ENCODE measurements at places on chromosomes 2 and 18. TPM values are rescaled to one million over a fixed set of nuclear protein-coding genes. Genes with fewer than 3 reads are reported as not detected.

The ASPRV1 gene
- polyA plus RNA-seq = 0.20 TPM

The MARCO gene
- polyA plus RNA-seq = 0.22 TPM

The KCTD18 gene
- 7.4 TPM for polyA plus RNA-seq

The ZNF396 gene
- polyA plus RNA-seq = 0.36 TPM

The CHN1 gene
- 0.47 TPM for polyA plus RNA-seq

The CDK5R2 gene
- not detected for polyA plus RNA-seq

The STK11IP gene
- 16.2 TPM for polyA plus RNA-seq

The SERPINB13 gene
- polyA plus RNA-seq = 2.7 TPM

The NPPC gene
- polyA plus RNA-seq = not detected

The CRIM1 gene
- 19.3 TPM for polyA plus RNA-seq

The RALBP1 gene
- 33.8 TPM for polyA plus RNA-seq

The ERBB4 gene
- not detected for polyA plus RNA-seq

The SNORC gene
- polyA plus RNA-seq = 0.63 TPM

The ABCB11 gene
- polyA plus RNA-seq = not detected

The LRP1B gene
- polyA plus RNA-seq = not detected

The GPR35 gene
- 0.03 TPM for polyA plus RNA-seq

The GREB1L gene
- polyA plus RNA-seq = 1.2 TPM

The MAT2A gene
- polyA plus RNA-seq = 105 TPM

The EGR4 gene
- polyA plus RNA-seq = not detected

The KANSL1L gene
- 0.57 TPM for polyA plus RNA-seq

The PROKR1 gene
- polyA plus RNA-seq = not detected

The PRKAG3 gene
- polyA plus RNA-seq = not detected

The BCL2 gene
- polyA plus RNA-seq = 0.69 TPM

The SLC35G4 gene
- polyA plus RNA-seq = not detected

The MATN3 gene
- 1.2 TPM for polyA plus RNA-seq

The PSMA8 gene
- polyA plus RNA-seq = not detected

The TEX44 gene
- polyA plus RNA-seq = not detected

The ALPG gene
- not detected for polyA plus RNA-seq

The ITGA4 gene
- polyA plus RNA-seq = 0.26 TPM

The LONRF2 gene
- polyA plus RNA-seq = not detected

The COL5A2 gene
- polyA plus RNA-seq = 4.8 TPM

The FSHR gene
- polyA plus RNA-seq = not detected

The SLC25A52 gene
- polyA plus RNA-seq = not detected

The SEH1L gene
- 22.4 TPM for polyA plus RNA-seq

The CFAP65 gene
- not detected for polyA plus RNA-seq

The HMSD gene
- 10.7 TPM for polyA plus RNA-seq

The KDSR gene
- 36.9 TPM for polyA plus RNA-seq

The ZNF2 gene
- polyA plus RNA-seq = 1.4 TPM

The SPATS2L gene
- 81.8 TPM for polyA plus RNA-seq

The PTPRM gene
- polyA plus RNA-seq = 6.2 TPM

The TUBA3E gene
- not detected for polyA plus RNA-seq

The CNRIP1 gene
- 0.17 TPM for polyA plus RNA-seq

The KYNU gene
- polyA plus RNA-seq = 2.6 TPM

The DPYSL5 gene
- polyA plus RNA-seq = not detected

Data from foreskin keratinocyte (primary cell).